ENCODE measurements at places on chromosomes 2 and 18.

GRCh38 chr18:77658751-77659448 is 409.3 kb downstream of the GALR1 start:
- DNase-seq: no peak

GRCh38 chr18:58900015-58900649 is 35.5 kb downstream of the ZNF532 start:
- no peak for DNase-seq

- no peak for DNase-seq
These were observed 232.0 kb downstream of the CNTNAP5 start for GRCh38 chr2:124257120-124257519.

DNA sequence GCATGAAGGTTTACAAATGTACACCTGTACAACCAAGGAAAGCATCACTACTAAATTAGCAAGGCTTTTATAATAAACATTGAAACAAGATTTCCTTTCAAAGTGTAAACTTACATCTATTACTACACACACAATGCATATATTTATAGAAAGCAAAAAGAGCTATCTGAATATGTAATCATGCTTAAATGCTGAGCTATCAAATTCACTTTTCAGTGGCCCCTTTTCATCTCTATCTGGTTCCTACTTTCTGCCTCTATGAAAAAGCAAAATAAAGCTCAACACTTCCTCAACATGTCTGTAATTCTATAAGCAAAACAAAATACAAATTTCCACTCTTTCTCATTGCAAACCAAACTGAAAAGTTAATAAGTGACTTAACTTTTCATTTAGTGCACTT is 25.5 kb upstream of the SDC1 start:
- DNase-seq: no peak

- DNase-seq: peak; percentile 57
These were observed 221.1 kb downstream of the ANAPC1 start for GRCh38 chr2:111662771-111663470.

DNA sequence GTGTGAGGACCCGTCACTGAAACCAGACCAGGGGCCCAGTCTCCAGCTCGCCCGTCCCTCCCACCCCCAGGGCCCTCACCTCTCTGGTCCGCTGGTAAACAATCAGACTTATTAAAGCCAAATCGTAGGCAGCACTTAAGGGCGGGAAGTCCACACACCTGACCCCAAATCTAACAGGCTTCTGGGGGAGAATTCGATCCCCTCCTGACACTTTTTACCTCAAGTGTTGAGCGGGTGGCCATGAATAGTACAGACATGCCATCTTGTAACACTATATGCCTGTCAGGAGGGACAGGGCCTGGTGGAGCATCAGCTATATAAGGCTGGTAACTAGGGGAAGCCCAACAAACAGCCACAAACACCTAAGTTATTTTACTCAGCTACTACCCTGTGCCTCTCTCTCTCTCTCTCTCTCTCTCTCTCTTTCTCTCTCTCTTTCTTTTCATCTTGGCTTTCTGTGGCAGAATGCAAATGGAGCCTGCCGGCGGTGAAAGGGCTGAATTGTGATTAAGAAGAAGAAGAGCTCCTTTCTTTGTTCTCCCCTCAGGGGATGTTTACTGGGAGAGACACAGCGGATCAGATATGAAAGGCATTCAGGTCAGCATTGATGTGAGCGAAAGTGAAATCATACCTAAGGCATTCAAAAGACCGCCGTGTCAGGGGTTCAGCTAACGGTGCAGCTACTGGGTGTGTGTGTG is 9.5 kb downstream of the ZEB2 start:
- DNase-seq: no peak

GRCh38 chr18:32445846-32446245 is 24.8 kb downstream of the GAREM1 start:
- no peak for DNase-seq

GRCh38 chr2:78908973-78909372 is 116.5 kb upstream of the REG3G start:
- no peak for DNase-seq

DNA sequence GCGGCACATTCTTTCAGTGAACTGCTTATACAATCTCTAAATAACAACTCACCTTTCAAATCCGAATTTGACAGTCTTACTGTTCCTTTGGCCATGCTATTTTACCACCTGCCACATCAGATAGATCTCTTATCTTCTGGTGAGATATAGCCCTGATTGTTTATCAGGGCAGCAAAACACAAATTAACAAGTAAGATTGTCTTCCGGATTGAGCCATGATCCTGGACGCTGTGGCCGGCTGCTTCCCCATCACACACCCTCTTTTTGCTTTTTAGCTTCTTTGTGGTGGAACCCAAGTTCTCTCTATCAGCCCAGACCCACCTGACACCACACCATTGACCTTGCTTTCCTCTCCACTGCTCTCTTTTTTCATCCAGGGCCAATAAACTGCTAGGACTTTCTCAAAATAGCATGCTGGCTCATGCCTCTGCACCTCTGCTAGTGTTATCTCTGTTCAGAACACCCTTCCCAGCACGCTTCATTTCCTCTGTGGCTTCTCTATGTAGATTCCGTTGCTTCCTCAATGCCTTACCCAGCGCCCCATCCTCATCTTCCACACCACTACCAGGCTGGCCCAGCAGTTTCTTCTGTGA is 111.8 kb upstream of the CNTNAP5 start:
- no peak for DNase-seq

DNA sequence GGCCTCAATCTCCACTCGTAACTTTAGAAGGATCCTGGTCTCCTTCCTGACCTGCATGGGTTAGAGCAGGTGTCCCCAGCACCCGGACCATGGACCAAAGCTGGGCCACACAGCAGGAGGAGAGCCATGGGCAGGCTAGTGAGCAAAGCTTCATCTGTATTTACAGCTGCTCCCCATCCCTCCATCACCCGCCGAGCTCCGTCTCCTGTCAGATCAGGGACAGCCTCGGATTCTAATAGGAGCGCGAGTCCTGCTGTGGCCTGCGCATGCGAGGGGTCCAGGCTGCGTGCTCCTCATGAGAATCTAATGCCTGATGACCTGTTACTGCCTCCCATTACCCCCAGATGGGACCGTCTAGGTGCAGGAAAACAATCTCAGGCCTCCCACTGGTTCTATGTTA is 297.7 kb upstream of the SALL3 start:
- no peak for DNase-seq

- DNase-seq: peak; percentile 43
These were observed 634 bp downstream of the SPATS2L start for GRCh38 chr2:200306931-200307723.

DNA sequence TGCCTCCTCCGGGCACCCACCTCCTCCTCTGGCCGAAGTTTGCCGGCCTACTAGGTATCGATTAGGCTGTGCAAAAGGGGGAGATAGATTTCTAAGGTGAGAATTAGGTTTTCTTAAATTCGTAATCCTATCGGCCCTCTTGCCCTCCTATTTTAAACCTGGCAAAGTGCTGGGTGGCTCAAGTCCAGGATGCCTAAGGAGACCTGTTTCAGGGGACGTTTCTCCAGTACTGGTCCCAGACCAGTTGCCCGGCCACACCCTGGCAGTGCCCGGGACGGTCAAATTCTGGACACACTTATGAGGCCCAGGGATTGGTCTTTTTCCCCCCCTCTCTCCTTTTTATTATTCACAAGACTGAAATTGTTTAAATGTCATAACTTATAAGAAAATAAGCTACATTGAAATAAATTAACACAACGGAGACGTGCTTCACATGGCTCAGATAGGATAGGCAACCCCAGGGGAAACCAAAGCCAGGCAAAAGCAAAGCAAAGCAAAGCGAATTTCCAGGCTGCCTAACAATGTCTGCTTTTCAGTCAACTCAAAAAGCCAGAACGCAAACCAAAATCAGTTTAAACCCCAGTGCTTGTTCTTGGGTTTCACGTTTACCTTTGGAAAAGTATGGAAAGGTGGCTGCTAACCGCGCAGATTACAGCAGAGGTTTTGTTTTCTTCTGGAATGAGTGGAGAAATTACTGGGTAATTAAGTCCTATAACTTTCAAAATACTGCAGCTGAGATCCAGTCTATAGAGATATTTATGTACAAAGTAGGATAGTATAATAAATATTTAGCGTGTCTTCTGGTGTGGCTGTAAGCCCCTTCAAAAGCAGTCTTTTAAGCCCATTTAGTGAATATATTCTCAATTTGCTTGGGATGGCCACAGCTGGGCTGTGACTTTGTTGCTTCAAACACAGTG is 3.0 kb downstream of the GBX2 start:
- DNase-seq: no peak
